ENCODE measurements at places on chromosomes 1 and 21.
A peak's percentile ranks its signal among the peaks of the same experiment; 100 is the strongest.

DNA sequence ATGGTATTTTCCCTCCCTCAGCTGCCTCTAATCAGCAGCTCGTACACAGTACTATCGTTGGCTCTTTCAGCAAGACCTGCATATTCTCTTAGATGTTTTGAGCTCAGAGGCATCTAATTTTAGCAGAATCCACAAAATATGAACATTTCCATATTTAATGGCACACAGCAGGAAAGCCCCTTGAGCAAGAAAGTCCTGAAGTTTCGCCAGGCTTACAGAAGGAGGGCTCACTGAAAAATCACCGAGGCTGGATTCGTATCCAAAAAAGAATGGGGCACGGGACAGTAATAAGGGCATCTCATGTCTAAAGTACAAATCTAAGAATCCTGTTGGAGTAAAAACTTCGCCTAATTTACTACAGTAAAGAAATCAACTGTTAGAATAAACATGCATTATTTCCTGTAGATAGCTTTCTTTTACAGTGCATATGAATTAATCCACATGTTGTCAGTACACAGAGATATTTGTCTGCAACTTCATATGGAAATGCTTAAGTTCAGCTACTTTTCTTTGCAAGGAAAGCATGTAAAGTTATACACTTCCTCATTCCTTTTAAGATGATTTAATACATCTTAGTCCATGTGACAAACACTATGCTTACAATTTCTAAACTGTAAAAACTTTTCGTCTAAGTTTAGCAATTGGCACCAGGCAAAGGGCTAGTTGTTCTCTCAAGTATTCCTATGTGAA, 1205.3 kb upstream of the ADGRL4 start:
- no peak overlapping the region for H3K27ac ChIP-seq
- no peaks in the 10 kb centered on the region for H3K27me3 ChIP-seq
- H3K36me3 ChIP-seq, result no peaks in the 10 kb centered on the region
- DNase-seq, result no peak
- H3K4me3 ChIP-seq, result no peak overlapping the region

DNA sequence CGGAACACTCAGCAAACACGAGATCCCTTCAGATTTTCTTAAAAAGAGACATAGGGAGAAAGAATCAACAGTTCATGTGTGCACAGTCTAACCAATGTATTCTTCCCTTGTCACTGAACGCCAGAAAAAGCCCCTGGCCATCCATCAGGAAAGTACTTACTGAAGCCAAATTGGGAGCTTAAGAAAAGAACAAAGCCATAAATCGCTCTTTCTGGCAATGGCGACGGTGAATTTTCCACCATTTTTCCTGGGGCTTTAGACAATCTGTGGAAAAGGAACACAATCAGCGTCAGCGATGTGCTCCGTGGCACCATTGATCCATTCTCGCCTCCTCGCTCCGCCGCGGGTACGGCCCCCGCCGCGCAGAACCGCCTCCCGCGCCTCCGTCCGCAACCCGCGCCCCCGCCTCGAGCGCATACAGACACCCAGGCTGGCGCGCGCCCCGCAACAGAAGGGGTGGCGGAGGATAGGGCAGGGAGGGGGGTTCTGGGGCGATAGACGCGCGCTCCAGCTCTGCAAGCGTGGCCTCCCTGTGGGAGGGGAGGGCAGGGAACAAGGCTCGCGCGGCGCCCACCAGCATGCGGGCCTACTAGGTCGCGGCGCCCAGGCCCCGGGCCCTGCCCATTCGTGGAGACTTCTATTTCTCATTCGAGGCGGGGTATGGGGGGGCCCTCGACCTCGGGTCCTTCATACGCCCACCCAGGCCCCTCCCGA, 440 bp downstream of the PIGP start:
- no peak for DNase-seq
- H3K27ac ChIP-seq, result peak overlapping the region; percentile 98
- H3K27me3 ChIP-seq, result no peaks in the 10 kb centered on the region
- peaks cover 15% of the 10 kb centered on the region for H3K4me1 ChIP-seq

GRCh38 chr1:20265250-20265649, 25.4 kb upstream of the VWA5B1 start:
- H3K27me3 ChIP-seq, result peaks cover 27% of the 10 kb centered on the region
- H3K27ac ChIP-seq, result no peak overlapping the region
- no peak for DNase-seq

DNA sequence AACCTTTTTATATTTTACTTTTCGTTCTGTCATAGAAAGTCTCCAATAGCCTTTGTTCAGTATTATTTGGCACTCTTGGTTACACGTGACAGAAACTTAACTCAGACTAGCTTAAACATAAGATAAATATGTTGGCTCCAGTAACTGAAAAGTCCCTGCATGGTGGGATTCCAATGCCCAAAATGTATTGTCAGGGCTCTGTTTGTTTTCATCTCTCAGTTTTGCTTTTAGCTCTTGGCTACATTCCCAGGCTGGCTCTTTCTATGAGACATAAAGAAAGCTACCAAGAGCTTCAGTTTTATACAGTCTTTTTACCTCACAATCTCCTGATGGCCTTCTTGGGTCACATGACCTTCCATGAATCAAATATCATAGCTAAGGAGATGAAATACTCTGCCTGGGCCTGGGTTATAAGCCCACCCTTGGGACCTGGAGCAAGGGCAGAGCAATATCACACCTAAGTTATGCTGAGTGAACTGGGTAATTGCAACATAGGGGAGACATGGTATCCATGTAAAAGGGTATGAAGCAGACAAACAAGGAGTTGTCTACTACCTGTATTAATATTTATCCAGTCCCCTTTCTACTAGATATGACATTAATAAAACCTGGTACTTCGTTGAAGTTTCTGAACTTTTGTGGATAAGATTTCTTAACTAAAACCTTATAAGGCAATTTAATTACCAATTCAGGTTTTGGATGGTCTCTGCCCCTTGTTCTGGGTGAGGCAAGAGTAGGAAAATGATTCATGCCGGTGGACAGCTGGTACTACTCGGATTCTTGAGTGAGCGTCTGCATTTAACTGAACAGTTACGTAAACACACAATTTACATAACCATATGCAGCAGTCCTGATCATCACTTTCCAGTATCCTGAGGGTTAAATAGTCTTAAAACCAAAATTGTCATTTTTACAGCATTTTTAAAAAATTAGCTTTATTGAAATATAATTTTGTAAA, 442.3 kb downstream of the GPATCH2 start:
- no peaks in the 10 kb centered on the region for H3K27me3 ChIP-seq
- no peak for DNase-seq
- H3K27ac ChIP-seq, result no peak overlapping the region
- H3K4me1 ChIP-seq, result no peaks in the 10 kb centered on the region

DNA sequence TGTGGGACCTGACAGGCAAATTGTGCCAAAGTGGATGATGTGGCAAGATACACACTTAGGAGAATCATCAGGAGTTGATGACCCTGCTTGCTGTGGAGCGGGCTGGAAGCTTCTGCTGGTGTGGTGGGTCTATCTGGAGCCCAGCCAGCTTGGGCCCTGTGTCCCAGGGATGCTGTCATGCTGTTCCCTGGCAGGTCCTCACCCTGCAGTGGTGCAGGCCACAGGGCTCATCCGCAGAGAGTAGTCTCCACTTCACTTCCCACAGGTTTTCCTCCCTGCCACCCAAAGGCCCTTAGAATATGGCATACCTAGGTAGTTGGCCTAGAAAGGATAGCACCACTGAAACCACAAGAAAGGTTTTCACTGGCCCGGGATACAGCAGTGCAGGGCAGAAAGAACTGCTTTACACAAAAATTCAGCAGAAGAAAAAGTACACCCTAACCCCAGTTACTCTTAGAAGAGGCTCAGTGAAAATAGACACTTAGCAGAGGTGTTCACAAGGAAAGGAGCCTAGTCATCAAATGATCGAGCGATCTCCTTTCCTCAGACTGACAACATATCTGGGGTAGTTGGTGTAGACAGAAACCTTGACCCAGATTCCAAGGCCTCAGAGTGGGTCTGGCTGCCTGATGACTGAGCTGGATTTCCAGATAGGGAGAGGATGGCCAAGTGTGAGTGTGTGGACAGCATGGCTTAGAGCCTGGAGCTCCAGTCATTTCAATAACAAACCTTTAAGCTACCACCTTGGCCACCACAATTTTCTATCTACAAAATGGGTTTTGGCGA, 1.3 kb upstream of the C1orf226 start:
- no peaks in the 10 kb centered on the region for H3K27me3 ChIP-seq
- no peak overlapping the region for H3K4me3 ChIP-seq
- no peaks in the 10 kb centered on the region for H3K36me3 ChIP-seq
- no peak overlapping the region for H3K27ac ChIP-seq
- no peaks in the 10 kb centered on the region for H3K4me1 ChIP-seq

DNA sequence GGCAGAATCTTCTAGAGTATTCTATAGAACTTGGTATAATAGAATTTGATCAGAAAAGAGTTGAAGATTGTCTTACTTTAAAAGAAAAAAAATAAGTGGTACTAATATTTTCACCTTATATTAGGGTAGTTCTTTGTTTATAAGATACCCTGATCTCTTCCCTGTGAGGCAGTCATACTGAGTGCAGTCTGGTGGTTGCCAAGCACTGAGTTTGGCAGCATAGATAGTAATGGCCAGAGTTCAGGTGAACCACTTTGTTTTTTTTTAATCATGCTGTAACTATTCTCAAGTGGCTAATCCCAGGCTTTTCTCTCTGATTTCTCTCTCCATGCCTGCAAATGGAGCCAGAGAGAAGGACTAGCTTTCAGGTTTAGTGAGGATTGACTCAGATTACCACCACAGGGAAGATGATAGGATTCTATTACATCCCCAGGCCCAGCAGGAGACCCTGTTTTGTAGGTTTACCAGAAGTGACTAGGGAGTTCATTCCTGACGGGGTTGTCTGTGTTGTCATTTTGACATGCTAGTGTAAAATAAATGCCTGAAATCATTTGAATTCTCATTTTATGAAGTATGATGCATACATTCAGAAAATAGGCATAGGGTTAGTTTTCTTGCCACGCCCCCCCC, 16.7 kb downstream of the KDM1A start:
- no peak overlapping the region for H3K27ac ChIP-seq
- H3K4me1 ChIP-seq, result peaks cover 13% of the 10 kb centered on the region
- peaks cover 11% of the 10 kb centered on the region for H3K36me3 ChIP-seq
- no peak for DNase-seq
- no peaks in the 10 kb centered on the region for H3K27me3 ChIP-seq

DNA sequence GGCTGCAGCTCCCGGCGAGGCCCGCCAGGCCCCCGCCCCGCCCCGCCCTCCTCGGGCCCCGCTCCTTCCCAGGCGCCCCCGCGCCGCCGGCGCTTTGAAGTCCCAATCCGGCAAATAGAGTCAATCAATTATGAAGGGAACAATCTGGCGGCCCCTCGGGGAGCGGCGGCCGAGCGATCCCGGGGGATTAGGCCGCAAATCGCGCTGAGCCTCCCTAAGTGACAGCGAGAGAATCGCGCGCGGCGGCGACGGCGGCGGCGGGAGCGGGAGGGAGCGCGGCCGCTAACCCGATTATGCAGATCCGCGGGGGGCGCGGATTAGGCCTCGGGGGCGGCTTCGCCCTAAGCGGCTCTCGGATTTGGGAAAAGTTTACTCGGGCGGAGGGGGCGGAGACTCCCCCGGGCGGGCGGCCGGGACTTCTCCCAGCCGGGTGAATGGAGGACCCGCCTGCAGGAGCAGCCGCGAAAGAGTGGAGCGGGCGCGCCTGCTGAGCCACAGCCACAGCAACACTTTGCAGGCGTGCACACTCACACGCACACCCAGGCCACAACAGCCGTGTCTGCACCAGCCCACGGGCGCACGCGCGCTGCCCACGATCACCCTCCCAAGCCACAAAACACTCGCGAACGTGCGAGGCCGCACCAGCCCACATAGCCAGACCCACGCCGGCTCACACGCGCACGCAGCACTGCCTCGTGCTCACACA, 23.0 kb upstream of the DMBX1 start:
- no peaks in the 10 kb centered on the region for H3K36me3 ChIP-seq
- no peak overlapping the region for H3K27ac ChIP-seq
- peaks cover 9% of the 10 kb centered on the region for H3K4me1 ChIP-seq
- H3K27me3 ChIP-seq, result peaks cover 78% of the 10 kb centered on the region
- DNase-seq, result no peak

DNA sequence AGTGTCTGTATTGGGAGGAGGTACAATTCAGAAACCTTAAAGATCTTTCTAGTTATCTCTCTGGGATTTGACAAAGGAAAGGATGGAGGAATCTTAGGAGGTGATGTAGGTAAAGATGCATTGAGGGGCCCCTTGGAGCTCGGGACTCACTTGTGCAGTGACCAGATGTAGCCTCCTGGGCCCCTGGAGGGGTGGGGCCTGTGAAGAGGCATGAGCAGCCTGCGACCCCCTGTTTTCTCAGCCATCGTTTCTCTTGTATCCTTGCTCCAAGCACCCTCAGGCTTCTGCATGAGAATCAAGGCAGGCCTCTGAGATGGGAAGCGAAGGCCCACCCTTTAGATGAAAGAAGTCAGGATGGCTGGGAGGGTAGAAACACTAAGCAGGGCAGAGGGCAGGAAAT, 39.6 kb downstream of the LGR6 start:
- H3K4me1 ChIP-seq, result peaks cover 16% of the 10 kb centered on the region
- no peak overlapping the region for H3K4me3 ChIP-seq
- H3K27ac ChIP-seq, result no peak overlapping the region
- H3K36me3 ChIP-seq, result no peaks in the 10 kb centered on the region
- peaks cover 23% of the 10 kb centered on the region for H3K27me3 ChIP-seq
- no peak for DNase-seq

DNA sequence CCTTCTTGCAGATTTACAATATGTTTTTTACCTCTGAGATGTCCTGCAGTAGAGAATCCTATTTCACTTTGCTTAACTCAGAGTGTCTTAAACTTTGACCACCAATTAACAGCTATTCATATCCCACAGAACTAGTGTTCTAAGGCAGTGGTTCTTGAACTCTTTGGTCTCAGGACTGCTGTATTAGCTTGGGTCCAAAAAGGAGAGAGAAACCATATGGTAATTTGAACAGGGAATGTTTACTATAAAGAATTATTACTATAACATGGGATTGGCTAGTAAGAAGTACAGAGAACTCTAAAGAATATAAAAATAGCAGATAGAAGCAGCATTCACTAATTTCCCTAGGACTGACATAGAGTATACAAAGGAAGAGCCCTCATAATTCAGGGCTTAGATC, 31.6 kb downstream of the FAM177B start:
- peaks cover 12% of the 10 kb centered on the region for H3K36me3 ChIP-seq
- peak overlapping the region; percentile 51 for H3K27ac ChIP-seq
- DNase-seq, result no peak
- H3K4me3 ChIP-seq, result no peak overlapping the region

GRCh38 chr1:5571438-5571837, 420.8 kb downstream of the NPHP4 start:
- peaks cover 9% of the 10 kb centered on the region for H3K27me3 ChIP-seq
- no peak for DNase-seq
- no peak overlapping the region for H3K4me3 ChIP-seq
- no peaks in the 10 kb centered on the region for H3K36me3 ChIP-seq
- H3K27ac ChIP-seq, result no peak overlapping the region

Measured in stimulated activated naive B cell treated with anti-CD40 and anti-IgM and Interleukin-4, amounts not matched to agents 10 μg/mL and 1 μg/mL and 100 μg/mL, for 72 hours (primary cell).